ENCODE measurements at places on chromosomes 4 and X.

DNA sequence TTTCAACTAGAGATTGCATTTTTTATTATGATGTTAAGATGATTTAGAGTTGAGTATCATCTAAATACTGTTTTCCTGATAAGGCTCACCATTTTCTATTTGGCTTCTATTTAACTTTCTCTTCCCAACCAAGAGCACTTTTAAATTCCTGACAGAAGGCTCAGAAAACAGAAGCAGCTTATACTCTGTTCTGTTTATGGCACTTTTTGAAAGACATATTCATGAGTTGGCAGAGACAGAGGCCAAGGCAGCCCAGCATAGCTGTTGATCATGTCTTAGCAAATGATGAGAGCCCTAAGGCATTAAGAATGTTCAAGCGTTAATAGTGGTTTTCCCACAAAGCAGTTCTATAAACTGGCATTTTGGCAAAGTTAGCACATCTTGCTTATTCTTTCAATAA, 330.3 kb downstream of the TRAM1L1 start:
- no peak for DNase-seq

DNA sequence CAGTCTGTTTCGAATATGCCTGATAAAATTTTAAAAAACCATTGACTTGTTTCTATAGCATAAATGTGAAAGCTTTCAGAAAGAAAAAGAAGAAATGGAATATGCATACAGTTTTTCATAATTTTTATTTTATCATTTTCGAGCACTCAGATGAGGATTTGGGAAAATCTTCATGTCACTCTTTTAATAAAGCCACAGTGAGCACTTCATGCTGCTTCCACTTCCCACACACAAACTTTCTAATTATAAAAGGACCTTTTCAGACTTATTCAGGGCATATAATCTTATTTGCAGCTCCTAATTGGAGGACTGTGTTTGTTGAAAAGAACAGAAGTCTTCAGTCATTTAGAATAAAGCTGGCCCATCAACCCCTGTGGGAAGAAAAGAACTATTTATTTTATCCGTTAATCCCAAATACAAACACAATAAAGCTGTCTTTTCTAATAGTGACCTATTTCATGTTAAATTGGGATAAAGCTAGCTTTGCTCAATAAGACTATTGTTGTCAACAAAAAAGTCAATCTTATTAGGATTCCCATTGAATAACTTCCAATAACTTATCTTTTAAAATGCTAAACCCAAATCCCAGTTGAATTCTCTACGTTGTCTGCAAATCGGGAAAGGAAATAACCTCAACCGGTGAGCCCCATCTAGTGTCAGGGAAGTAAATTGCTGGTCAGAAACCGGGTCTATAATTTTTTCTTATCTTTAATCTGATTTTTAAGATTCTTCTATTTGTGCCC, 211.5 kb downstream of the PDGFRA start:
- DNase-seq, result peak; percentile 72

GRCh38 chr4:88893961-88894360, 163.0 kb downstream of the FAM13A start:
- no peak for DNase-seq

- no peak for DNase-seq
These were observed 914.2 kb upstream of the PCDH7 start for GRCh38 chr4:29805916-29806480.

GRCh38 chr4:148883891-148884290, 441.7 kb upstream of the NR3C2 start:
- DNase-seq, result no peak
